ENCODE measurements at places on chromosomes 1 and 21.

- DNase-seq = no peak
These were observed 6.2 kb upstream of the ANKRD65 start for GRCh38 chr1:1427106-1427819.

GRCh38 chr1:151293093-151293492 is 11.0 kb downstream of the ZNF687 start:
- no peak for DNase-seq

DNA sequence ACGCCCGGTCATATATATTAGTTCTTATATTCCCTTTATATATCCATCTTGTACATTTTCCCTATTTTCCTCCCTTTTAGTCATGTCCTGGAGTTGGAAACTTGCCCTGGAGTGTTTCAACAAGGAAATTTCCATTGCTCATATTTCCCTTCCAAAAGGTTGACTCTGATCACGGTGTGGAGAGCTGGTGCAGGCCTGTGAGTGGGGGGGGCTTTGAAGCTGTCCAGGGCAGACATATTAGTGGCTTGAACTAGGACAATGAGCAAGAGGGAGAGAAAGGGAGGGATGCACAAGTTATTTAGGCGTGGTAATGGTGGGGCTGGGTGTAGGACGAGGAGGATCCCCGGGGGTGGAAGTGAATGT is 30.4 kb upstream of the TMEM61 start:
- DNase-seq = no peak

DNA sequence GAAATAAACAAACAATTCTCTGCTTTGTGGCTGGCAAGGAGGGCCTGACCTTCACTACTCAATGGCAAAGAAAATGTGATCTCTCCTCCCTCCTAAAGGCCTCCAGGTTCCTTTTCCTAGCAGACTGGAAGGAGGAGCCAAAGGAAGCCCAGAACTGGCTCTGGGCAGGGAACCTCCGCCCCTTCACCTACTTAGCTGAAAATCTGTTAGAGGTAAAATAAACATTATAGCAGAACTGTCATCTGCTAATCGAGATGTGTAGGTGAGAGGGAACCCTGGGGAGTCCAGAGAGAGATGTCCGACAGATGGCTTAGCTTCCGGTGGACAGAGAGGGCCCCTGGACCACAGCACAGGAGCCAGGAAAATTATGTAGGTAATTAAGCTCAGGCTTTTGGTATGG is 75.2 kb upstream of the KCNA3 start:
- DNase-seq = no peak

Measured in thoracic aorta (tissue), 2 donors.